ENCODE measurements at places on chromosomes 13 and 19.

- no peak for DNase-seq
Measured at GRCh38 chr13:77979721-77980385, 61.2 kb upstream of the EDNRB start.

DNA sequence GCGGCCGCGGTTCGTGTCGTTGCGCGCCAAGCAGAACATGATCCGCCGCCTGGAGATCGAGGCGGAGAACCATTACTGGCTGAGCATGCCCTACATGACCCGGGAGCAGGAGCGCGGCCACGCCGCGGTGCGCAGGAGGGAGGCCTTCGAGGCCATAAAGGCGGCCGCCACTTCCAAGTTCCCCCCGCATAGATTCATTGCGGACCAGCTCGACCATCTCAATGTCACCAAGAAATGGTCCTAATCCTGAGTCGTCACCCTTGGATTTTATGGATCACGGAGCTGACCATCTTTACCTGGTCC is 475 bp downstream of the MRPL57 start:
- DNase-seq, result no peak

DNA sequence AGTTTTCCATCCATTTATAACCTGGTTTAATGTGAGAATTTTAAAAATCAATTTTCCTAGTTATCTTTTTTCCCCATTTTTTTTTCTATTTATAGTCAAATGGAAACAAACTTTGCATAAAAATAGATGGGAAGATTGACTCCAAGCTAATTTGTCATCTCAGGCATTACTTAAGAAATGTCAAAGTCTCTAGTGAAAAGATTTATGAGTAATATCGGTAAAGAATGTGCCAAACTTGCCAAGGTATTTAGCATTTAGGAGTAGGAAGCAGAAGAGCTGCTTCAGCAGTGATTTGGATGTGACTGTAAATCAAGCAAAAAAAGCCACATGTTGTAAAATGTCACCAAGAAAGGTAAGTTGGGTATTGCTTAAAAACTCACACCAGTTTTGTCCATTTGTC is 108.6 kb downstream of the LACC1 start:
- no peak for DNase-seq

DNA sequence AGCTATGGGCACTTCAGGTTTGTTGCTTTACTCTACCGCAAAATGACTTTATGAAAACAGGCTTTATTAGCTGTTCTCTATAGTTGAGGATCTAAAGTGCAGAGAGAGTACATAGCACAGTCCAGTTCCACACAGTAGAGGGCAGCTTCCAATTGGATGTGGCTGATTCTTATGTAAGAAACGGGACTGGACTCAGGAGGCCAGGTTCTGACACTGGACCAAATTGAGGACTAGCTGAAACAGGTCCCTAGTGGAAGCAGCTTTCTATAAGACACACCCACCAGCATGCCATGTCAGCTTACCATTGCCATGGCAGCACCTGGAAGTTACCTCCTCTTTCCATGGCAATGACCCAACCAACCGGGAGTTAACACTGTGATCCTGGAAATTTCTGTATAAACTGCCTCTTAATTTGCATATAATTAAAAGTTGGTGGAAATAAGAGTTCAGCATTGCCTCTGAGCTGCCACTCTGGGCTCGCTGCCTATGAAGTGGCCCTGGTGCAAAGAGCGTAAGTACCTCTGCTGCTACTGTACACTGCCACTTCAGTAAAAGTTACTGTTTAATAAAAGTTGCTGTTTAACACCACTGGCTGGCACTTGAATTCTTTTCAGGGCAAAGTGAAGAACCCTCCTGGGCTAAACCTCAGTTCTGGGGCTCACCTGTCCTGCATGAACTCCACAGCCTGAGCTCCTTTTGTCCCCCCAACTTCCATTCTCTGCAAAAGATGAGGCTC is 211.9 kb upstream of the SLC10A2 start:
- DNase-seq, result no peak

DNA sequence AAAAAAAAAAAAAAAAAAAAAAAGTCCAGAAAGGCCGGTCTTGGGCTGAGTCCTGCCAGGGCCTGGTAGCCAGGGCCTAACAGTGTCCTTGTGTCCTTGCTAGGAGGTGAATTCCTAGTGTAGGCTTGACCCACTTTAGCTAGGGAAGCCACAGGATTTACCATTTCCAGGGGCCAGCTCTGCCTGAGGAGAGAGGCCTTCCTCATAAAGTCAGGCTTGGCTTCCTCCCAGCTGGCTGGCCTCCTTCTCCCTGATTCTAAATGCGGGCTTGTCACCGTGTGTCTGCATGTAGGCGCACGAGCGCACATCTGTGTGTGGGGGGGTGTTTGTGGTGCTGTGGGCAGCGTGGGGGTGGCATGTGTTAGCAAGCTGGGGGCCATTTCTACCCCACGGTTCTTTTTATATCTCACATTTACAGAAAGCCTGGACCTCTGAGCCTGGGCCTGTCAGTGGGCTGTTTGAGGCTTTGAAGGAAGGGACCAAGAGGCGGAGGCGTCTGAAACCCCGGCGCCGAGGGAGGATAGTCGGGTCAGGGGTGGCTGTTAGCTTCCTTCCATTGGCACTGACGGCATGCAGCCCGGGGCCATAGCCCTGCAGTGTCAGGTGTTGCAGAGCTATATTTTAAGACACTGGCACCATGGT is 31.7 kb downstream of the IER2 start:
- peak; percentile 59 for DNase-seq

Data from H4 (cell line).